ENCODE measurements at places on chromosomes 1 and 21. TPM values are rescaled to one million over a fixed set of nuclear protein-coding genes. Genes with fewer than 3 reads are reported as not detected.

SPATA21 gene
- not detected for polyA plus RNA-seq

DNA sequence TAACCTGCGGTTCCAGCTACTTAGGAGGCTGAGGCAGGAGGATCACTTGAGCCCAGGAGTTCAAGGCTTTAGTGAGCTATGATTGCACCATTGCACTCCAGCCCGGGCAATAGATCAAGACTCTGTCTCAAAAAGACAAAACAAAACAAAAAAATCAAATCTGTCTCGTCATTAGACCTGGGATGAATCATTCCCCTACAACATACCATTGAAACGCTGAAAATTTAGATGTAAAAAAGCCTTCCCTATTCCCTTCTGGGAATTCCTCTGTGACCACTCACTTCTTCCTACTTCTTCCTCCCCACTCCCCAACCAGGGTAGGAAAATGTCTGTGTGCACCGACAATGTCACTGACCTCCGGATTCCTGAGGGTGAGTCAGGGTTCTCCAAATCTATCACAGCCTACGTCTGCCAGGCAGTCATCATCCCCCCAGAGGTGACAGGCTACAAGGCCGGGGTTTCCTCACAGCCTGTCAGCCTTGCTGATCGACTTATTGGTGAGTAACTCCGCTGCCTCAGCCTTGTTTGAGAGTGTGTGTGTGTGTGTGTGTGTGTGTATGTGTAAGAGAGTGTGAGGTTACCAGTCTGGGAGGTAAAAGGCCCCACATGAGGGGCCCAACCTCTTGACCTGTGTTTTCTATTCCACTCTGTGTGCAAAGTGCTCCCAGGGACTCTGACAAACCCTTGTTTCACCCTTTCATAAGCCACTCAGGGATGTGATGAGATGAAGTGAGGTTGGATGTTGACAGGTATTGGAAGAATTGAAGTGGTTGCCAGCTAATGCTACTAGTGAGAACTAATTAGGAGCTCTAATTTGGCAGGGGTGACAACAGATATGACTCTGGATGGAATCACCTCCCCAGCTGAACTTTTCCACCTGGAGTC, 16.3 kb upstream of the SARS1 start:
- no peak for DNase-seq

GRCh38 chr1:15344800-15345704, 64.6 kb upstream of the EFHD2 start:
- no peak for DNase-seq

- no peak for DNase-seq
These were observed 120.4 kb upstream of the IRF2BP2 start for GRCh38 chr1:234730475-234730769.

CRP gene
- not detected for polyA plus RNA-seq

GRCh38 chr1:218397752-218398339, 52.7 kb downstream of the TGFB2 start:
- no peak for DNase-seq

TNFRSF9 gene
- not detected for polyA plus RNA-seq

CCDC30 gene
- 1.9 TPM for polyA plus RNA-seq

KRTAP10-12 gene
- not detected for polyA plus RNA-seq

Data from muscle of arm (tissue), 14 donors.